ENCODE measurements at places on chromosomes 1 and 21. TPM values are rescaled to one million over a fixed set of nuclear protein-coding genes. Genes with fewer than 3 reads are reported as not detected.
A peak's percentile ranks its signal among the peaks of the same experiment; 100 is the strongest.

Gene RHBDL2
- not detected for total RNA-seq

Gene F13B
- not detected for total RNA-seq

Gene HRNR
- not detected for total RNA-seq

Gene MROH7
- 1.3 TPM for total RNA-seq

Gene KCNA2
- 1.5 TPM for total RNA-seq

Gene PALMD
- 89.2 TPM for total RNA-seq

Gene RNF186
- not detected for total RNA-seq

Gene LCE2A
- not detected for total RNA-seq

Gene OVAAL
- total RNA-seq, result not detected

Gene DNASE2B
- total RNA-seq, result 2.0 TPM

GRCh38 chr1:53642215-53642555 lies 96.8 kb downstream of the GLIS1 start:
- DNase-seq, result no peak
- H3K4me1 ChIP-seq, result no peaks in the 10 kb centered on the region
- no peaks in the 10 kb centered on the region for H3K27me3 ChIP-seq
- no peak overlapping the region for H3K4me3 ChIP-seq
- H3K36me3 ChIP-seq, result no peaks in the 10 kb centered on the region

DNA sequence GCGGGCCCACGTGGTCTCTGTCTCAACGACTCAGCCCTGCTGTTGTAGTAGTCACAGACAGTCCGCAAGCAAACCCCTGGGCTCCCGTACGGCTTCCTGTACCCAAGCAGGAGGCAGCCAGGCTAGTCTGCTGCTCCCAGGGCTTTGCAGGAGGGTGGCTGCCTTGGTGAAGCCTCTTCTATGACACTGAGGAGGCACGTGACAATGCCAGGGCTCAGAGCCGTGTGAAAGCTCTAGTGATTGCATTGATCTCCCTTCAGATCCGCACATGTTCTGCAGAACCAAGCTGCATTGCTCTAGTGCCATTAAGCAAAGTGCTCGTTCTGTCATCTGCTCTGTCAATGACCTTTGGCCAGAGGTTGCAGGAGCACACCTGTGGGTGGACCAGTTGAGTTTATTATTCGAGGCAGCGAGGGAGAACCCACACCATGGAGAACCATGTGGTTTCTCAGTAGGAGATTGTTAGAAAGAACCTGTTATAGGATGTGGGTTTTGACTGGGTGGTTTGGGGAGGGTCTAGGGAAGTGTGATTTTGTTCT lies 18.0 kb downstream of the UMODL1 start:
- H3K27me3 ChIP-seq, result peaks cover 3% of the 10 kb centered on the region
- no peak overlapping the region for H3K27ac ChIP-seq
- no peak for DNase-seq

DNA sequence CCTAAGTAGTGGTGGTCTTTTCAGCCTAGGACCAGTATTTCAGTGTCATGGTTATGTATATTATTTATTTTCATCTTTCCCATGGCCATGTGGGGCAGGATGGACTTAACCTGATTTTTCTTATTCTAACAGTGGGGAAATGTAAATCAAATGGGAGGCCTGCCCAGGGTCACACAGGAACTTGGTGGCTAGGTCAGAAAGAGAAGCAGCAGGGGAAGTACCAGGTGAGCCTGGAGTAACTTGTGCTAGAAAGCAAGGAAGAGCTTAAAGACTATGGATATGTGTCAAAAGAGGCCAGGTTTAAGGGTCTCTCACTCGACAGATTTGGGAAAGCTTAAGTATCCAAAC lies 936 bp downstream of the ZFP69B start:
- no peak overlapping the region for H3K27ac ChIP-seq
- peaks cover 6% of the 10 kb centered on the region for H3K4me1 ChIP-seq
- H3K27me3 ChIP-seq, result no peaks in the 10 kb centered on the region

DNA sequence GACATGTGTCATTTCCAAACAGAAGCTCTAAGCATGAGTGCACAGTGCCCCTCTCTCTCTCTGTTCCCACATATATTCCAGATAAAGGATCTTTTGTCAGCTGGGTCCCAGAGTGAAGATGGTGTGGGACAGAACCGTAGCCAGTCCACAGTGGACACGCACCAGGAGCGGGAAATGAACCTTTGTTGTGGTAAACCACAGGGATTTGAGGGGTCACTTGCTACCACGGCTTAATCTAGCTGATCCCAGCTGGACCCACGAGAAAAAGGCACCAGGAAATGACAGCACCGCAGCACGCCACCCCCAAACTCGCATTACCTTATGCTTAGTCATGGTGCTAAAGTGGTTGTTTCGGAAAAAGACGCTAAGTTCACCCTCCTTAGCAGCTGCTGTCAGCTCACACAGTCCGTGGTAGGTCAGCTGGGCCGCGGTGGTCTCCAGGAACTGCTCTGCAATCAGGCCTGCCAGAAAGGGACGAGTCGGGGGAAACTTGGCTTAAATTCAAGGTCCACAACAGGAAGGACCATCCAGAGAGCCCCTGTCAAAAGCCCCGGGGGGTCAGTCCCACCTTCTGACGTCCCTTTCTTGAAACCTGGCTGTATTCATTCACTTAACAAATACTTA lies 7.5 kb downstream of the MINDY1 start:
- H3K4me3 ChIP-seq, result no peak overlapping the region
- peaks cover 28% of the 10 kb centered on the region for H3K4me1 ChIP-seq
- DNase-seq, result no peak
- no peaks in the 10 kb centered on the region for H3K27me3 ChIP-seq
- H3K36me3 ChIP-seq, result no peaks in the 10 kb centered on the region
- H3K27ac ChIP-seq, result no peak overlapping the region

DNA sequence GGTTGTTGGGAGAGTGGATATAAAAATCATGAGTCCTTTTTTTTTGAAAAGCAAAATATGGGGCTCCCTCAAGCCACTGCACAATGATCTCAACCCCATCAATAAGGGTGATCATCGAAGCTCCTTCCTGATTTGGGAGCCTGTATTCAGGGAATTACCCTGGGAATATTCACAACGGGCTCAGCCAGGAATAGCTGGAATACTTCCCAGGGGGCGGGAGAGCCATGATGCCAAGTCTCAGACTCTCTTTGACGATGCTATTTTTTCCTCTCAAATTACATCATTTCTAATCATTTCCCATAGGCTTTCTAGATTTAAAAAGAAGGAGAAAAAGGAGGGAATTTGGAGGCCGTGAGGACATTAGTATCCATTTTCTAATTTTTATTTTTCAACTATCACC lies 18.4 kb downstream of the OLIG1 start:
- no peak for DNase-seq
- no peaks in the 10 kb centered on the region for H3K4me1 ChIP-seq
- no peak overlapping the region for H3K27ac ChIP-seq
- no peak overlapping the region for H3K4me3 ChIP-seq
- no peaks in the 10 kb centered on the region for H3K27me3 ChIP-seq

GRCh38 chr1:32992489-32993323 lies 28.1 kb upstream of the RNF19B start:
- H3K27me3 ChIP-seq, result no peaks in the 10 kb centered on the region
- H3K36me3 ChIP-seq, result no peaks in the 10 kb centered on the region
- peak; percentile 79 for DNase-seq
- H3K4me3 ChIP-seq, result no peak overlapping the region
- peak overlapping the region; percentile 22 for H3K27ac ChIP-seq

- H3K4me3 ChIP-seq, result no peak overlapping the region
- H3K36me3 ChIP-seq, result no peaks in the 10 kb centered on the region
- H3K27ac ChIP-seq, result no peak overlapping the region
- no peak for DNase-seq
- no peaks in the 10 kb centered on the region for H3K27me3 ChIP-seq
Measured at GRCh38 chr1:9321480-9321849, 28.8 kb downstream of the SPSB1 start.

- no peak for DNase-seq
- no peak overlapping the region for H3K27ac ChIP-seq
- no peak overlapping the region for H3K4me3 ChIP-seq
- H3K27me3 ChIP-seq, result no peaks in the 10 kb centered on the region
- H3K36me3 ChIP-seq, result no peaks in the 10 kb centered on the region
- H3K4me1 ChIP-seq, result no peaks in the 10 kb centered on the region
Measured at GRCh38 chr1:245969283-245969682, 537.8 kb downstream of the SMYD3 start.

GRCh38 chr1:26169198-26169554 lies 413 bp upstream of the C1orf232 start:
- H3K36me3 ChIP-seq, result peaks cover 3% of the 10 kb centered on the region
- no peak for DNase-seq
- peak overlapping the region; percentile 73 for H3K4me3 ChIP-seq
- H3K4me1 ChIP-seq, result peaks cover 20% of the 10 kb centered on the region
- H3K27me3 ChIP-seq, result no peaks in the 10 kb centered on the region

- H3K27me3 ChIP-seq, result no peaks in the 10 kb centered on the region
- H3K4me1 ChIP-seq, result peaks cover 22% of the 10 kb centered on the region
- no peak for DNase-seq
Measured at GRCh38 chr1:59055908-59056719, 240.8 kb upstream of the FGGY start.

DNA sequence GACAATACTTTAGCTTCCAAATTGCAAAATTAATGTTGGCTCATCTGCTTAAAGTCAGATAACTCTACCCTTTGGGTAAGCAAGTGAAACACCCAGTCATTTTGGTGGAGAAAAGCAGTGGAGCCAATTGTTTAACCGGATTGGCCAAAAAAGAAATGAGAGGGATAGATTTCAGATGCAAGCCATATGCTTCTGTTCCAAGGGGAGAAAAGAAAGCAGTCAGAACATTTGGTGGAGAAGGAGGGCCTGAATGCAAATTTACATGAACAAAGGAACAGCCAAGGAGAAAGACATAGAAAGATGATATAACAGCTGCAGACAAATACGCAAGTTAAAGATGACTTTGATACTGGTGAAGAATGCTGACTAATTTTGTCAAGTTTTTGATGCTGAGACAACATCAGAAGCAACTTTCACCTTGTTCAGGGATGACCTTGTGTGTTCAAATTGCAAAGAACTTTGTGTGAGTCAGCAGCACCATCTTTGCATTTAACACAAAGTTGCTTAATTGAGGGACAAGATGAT lies 173.1 kb downstream of the TGFB2 start:
- DNase-seq, result no peak
- no peaks in the 10 kb centered on the region for H3K36me3 ChIP-seq
- no peak overlapping the region for H3K27ac ChIP-seq
- H3K27me3 ChIP-seq, result no peaks in the 10 kb centered on the region

- H3K4me1 ChIP-seq, result no peaks in the 10 kb centered on the region
- no peaks in the 10 kb centered on the region for H3K27me3 ChIP-seq
- DNase-seq, result no peak
- no peak overlapping the region for H3K27ac ChIP-seq
Measured at GRCh38 chr1:68975212-68975933, 478.5 kb upstream of the DEPDC1 start.

GRCh38 chr1:22132517-22133235 lies 10.2 kb downstream of the WNT4 start:
- DNase-seq, result peak; percentile 54
- no peaks in the 10 kb centered on the region for H3K27me3 ChIP-seq
- no peak overlapping the region for H3K4me3 ChIP-seq
- peaks cover 25% of the 10 kb centered on the region for H3K4me1 ChIP-seq
- H3K36me3 ChIP-seq, result no peaks in the 10 kb centered on the region
- peak overlapping the region; percentile 79 for H3K27ac ChIP-seq

- H3K4me3 ChIP-seq, result no peak overlapping the region
- H3K4me1 ChIP-seq, result no peaks in the 10 kb centered on the region
- DNase-seq, result no peak
- no peaks in the 10 kb centered on the region for H3K36me3 ChIP-seq
Measured at GRCh38 chr21:27024301-27024700, 57.4 kb upstream of the ADAMTS5 start.

DNA sequence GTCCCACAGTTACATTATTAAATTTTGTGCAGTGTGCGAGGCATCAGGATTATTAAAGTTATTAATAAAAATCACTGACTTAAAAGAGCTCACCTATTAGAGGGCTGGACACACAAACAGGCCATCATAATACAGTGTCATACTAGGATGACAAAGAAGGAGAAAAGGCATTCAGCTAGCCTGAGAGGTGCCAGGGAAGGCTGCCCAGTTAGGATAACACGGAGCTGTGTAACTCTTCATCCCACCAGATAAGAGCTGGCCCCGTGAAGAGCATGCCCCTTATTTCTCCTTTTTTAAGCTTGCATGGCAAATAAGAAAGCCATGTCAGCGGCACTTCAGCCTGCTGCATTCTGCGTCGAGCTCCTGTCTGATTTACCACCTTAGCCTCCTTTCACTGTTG lies 109.5 kb downstream of the KCNK1 start:
- DNase-seq, result no peak
- H3K4me3 ChIP-seq, result no peak overlapping the region
- H3K27ac ChIP-seq, result no peak overlapping the region
- no peaks in the 10 kb centered on the region for H3K36me3 ChIP-seq

GRCh38 chr1:229271448-229272159 lies 693 bp downstream of the RAB4A start:
- peaks cover 34% of the 10 kb centered on the region for H3K4me1 ChIP-seq
- no peaks in the 10 kb centered on the region for H3K36me3 ChIP-seq
- H3K27ac ChIP-seq, result peak overlapping the region; percentile 86
- DNase-seq, result no peak
- H3K27me3 ChIP-seq, result no peaks in the 10 kb centered on the region
- peak overlapping the region; percentile 79 for H3K4me3 ChIP-seq

All from gastrocnemius medialis (tissue), 4 donors.